ENCODE measurements at places on chromosomes 4 and X.

GRCh38 chr4:123699880-123700771 is 303.5 kb downstream of the SPRY1 start:
- DNase-seq: no peak

GRCh38 chr4:179692222-179692621 is 2250.0 kb upstream of the AGA start:
- no peak for DNase-seq

DNA sequence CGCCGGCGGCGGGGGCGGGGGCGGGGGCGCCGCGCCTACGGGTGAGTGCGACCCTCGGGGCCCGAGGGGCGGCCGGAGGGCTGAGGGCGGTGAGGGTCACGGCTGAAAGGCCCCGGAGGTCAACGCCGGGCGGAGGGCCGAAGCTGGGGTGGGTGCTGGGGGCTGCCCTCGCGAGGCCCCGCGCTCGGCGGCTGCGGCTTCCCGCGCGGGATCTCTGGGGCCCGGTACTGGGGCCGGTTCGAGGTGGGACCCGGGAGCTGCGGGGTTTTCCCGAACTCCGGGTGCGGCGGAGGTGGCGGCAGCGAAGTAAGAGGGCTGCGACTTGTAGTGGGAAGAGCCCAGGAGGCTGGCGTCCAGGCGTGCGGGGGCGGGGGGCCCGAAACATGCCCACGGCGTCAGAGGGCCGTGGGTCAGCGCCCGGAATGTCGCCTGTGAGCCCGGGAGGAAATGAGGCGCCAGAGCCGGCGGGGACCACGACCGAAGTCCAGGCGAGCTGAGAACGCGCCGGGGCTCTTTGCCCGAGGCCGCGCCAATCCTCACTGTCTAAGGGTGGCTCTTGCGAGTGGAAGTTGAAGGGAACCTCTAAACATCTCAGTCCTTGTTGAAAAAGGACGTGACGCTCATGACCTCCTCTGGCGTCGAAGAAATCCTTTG is 407 bp downstream of the IL13RA1 start:
- DNase-seq: no peak

DNA sequence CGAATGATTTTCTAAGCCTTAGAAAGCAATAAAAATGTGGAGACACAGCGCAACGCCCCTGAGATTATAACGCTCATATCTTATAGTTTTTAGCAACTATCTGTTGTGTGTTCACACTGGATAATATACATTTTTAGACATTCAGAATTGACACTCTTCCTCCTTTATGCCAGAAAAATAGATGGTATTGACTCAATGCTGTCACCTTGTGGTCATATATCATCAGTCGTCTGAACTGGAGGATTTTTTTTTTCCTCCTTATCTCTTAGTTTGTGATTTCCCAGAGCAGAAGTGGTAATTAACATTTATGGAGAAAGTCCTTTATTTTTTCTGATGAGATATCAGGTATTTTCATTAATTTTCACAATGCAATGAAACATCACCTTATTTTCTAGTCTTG is 759.6 kb downstream of the RAB28 start:
- DNase-seq: no peak

DNA sequence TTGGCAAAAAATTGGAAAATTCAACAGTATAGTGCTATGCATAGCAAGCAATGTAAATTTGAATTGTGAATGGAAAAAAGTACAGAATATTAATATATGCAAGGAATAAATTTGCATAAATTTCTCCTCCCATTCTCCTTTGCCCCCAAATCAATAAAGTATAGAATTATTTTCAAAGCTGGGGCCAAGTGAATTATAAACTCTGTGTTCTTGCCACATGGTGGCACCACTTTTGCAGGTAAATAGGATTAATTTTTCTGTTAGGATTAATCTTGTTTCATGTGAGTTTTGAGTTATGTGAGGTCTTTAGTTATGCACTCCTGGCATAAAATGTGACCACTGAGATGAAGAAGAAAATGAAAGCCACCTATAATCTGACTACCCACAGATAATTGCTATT is 19.9 kb downstream of the COPS4 start:
- peak; percentile 11 for DNase-seq

DNA sequence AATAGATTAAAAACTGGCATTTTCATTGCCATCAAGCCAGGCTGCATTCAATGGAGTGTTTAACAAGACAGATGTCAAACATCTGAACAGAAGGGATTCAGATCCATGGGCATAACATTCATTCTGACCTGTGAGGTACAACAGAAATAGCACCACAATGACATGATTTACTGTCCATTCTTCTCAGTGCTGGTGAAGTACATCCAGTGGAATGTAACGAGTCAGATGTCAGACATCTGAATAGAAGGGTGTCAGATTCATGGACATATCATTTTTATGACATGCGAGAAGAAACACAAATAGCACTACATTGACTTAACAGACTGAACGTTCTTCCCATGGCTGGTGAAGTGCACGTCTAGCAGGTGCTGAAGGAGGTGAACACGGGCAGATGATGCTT is 186.4 kb downstream of the PPP4R3C start:
- no peak for DNase-seq

GRCh38 chrX:45422216-45422925 is 221.7 kb upstream of the DIPK2B start:
- no peak for DNase-seq

- no peak for DNase-seq
Observed at GRCh38 chr4:16230308-16230707, 4.0 kb upstream of the TAPT1 start.

DNA sequence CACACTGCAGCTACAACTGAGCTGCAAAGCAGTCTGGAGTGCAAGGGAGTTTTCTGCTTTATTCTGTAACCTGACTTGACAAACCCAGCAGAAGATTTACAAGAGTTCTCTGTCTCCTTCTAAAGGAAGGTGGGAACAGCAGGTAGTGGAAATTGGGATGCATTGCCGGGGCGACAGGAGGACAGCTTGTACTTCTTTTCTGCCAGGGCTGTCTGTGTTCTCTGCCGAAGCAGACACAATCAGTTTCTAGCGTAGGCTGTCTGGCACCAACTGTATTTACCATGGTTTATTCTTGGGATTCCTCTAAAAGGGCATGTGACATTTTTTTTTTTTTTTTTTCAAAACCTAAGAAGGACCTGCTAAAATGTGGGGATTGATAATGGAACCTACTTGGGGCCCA is 190.8 kb upstream of the GK2 start:
- no peak for DNase-seq

DNA sequence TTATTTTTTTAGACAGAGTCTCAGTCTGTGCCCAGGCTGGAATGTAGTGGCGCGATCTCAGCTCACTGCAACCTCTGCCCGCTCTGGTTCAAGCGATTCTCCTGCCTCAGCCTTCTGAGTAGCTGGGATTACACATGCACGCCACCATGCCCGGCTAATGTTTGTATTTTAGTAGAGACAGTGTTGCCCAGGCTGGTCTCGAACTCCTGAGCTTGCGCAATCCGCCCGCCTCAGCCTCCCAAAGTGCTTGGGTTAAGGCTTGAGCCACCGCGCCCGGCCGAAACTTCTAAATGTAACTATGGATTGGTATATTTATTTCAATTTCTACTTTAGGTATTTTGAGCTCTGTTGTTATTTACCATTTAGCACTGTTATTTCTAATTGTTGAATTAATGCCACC is 79.4 kb downstream of the FAM193A start:
- DNase-seq: no peak

- DNase-seq: no peak
Observed at GRCh38 chr4:153346563-153346962, 2.1 kb downstream of the MND1 start.

- no peak for DNase-seq
Observed at GRCh38 chr4:6538575-6538974, 36.4 kb upstream of the MAN2B2 start.

- no peak for DNase-seq
Observed at GRCh38 chr4:126748736-126749135, 884.0 kb upstream of the INTU start.

GRCh38 chr4:78311306-78311705 is 240.3 kb upstream of the ANXA3 start:
- no peak for DNase-seq

- DNase-seq: no peak
Observed at GRCh38 chrX:2345562-2345961, 155.2 kb downstream of the DHRSX start.

GRCh38 chr4:159269956-159270355 is 167.1 kb downstream of the RAPGEF2 start:
- no peak for DNase-seq

GRCh38 chr4:132333724-132334047 is 815.4 kb upstream of the PCDH10 start:
- DNase-seq: no peak

DNA sequence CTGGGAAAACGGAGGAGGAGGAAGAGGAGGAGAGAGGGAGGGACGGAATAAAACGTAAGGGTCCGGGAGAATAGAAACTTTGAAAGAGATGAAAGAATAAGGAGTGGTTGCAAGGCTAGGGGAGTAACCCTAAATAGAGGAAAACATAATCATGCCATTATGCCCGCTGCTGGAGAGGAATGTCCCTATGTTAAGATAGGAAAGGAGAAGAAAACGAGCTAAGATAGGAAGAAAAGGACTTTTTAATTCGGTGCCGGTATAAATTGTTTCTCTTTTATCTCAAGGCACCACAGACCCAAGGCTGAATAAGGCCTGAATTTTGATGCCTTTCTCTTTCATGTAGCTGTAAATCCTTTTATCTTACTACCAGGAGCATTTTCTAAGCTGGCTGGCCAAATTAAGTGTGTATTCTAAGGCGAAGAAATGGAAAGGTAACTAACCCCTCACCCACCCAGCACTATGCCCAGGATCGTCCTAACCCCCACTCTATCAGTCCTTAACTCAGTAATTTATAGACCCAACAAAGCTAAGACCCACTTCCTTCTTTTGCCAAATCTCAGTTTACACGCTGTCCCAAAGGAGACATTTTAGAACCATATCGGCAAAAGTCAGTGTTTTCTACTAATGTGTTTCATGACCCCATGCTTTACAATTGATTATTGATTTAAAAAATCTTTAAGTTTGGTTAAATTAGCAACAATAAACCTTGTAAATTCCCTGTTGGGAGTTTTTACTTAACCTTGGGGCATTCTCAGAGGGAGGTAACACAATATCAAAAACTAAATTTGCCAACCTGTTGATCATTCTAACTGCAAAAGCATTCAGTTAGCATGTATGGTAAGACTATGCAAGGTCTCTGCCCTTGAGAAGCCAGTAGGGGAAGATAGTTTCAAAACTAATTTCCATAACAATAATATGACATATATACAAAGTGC is 1.1 kb upstream of the CUL4B start:
- peak; percentile 2 for DNase-seq

DNA sequence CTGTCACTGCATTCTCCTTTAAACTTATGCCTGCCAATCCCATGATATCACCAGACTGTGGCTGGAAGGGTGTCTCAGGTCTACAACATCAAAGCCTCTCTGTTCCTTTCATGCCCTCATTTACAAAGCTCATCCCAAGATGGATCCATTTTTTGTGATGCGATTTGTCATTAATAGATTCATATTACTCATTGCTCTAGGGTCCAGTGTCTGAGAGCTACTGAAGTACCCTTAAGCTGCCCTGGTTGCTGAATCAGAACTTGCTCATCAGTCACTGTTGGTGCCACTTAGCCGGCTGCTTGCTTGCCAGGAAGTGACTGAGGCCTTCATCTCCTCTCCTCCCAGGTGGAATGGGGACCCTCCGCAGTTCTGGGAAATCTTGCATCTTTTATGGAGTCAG is 395.5 kb upstream of the BOD1L1 start:
- DNase-seq: no peak

- no peak for DNase-seq
Observed at GRCh38 chr4:141851246-141851891, 215.0 kb downstream of the IL15 start.

DNA sequence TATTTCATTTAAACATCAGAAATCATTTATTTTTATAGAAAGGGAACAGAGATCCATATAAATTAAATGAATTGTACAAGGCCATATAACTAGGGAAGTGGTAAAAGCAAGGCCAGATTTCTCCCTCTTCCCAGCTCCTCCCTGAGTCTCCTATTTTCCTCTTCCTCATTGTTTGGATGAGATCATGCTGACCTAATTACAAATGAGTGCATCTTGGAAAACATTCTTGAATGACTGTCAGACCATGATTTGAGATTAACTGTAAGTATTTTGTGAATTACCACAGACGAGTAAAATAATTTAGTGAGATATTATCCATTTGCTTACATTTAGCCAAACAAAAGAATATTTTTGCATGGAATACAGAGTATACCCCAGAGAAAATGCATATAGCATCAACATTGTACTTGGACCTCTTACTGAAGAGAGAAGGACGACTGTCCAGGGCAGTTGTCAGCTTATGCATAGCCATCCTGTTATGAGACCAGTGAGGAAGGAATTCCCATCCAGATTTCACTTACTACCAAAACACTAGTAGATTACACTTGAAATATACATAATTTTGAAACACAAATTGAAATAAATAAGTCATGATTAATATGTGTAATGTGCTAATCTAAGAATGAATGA is 47.3 kb downstream of the SLAIN2 start:
- DNase-seq: no peak

DNA sequence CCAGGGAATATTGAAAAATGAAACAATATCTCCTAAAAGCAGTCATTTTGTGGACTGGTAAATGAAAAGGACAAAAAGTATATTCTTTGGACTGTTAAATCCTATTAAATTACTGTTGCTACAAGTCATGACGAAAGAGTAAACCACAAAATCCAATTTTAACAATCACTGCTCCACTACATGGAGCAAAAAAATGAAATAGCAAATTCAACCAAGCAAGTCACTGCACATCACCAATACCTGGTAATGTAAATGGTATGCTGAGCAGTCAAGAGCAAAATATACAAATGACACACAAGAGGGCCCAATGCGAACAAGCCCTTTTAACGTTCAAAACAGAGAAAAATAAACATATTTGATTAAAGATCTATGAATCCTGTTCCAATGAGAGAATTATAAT is 126.2 kb downstream of the KLHL13 start:
- DNase-seq: no peak

DNA sequence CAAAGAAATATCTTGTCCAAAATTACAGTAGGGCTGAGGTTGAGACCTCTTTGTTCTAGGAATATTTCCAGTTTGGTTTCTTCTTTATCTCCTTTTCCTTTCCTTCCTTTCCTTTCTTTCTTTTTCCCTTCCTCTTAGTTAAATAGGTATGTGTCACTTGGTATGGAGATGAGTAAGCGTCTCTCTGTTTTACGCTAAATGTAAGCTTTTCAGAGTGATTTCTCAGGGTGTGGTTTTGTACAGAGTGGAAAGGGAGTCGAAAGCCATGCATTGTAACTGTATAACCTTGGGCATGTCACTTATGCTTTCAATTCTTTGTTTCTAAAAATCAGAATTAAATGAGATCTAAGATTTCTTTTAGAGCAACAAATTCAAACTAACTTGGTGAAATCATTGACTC is 54.8 kb downstream of the TLL1 start:
- no peak for DNase-seq

Data from germinal center (tissue), 1 donor.